ENCODE measurements at places on chromosomes 13 and 19. TPM values are rescaled to one million over a fixed set of nuclear protein-coding genes. Genes with fewer than 3 reads are reported as not detected.

GRCh38 chr19:7010722-7011593 lies 10.3 kb downstream of the MBD3L2B start:
- H3K4me1 ChIP-seq, result no peaks in the 10 kb centered on the region
- H3K27me3 ChIP-seq, result no peaks in the 10 kb centered on the region
- DNase-seq, result no peak
- no peak overlapping the region for H3K27ac ChIP-seq
- no peak overlapping the region for H3K4me3 ChIP-seq
- H3K36me3 ChIP-seq, result no peaks in the 10 kb centered on the region

DNA sequence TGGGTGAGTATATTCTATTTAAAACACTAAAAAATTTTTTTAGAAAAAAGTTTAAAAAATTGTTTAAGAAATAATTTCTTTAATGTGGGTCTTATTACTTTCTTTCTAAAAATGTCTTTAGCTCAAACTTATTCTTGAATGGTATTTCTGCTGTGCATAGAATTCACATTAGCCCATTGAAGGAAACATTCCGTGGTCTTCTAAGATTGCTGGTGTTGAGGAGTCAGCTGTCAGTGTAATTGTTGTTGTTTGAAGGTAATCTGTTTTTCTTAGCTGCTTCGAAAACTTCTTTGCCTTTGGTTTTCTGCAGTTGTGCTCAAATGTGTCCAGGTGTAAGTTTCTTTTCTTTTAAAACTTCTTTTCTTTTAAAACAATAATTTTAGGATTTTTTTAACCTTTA lies 85.4 kb upstream of the KLF12 start:
- no peaks in the 10 kb centered on the region for H3K36me3 ChIP-seq
- no peak overlapping the region for H3K4me3 ChIP-seq
- DNase-seq, result no peak
- H3K27me3 ChIP-seq, result no peaks in the 10 kb centered on the region

DNA sequence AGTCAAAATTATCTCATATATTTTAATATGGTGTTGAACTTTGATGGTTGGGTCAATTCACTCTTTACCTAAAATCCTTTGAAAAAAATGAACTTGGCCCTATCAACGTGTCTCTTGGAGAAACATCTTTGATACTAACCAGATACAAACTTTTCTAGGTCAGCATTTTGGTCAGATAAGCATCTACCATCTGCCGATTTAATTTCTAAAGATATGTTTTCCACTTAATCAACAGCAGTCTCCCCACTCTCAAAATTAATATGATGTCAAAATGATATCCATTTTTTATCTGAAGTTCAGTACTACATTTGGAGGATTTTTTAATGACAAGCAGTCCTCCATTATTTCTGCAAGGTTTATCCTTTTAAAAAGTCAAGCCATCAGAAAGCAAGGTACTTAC lies 288.8 kb downstream of the DIAPH3 start:
- H3K27ac ChIP-seq, result no peak overlapping the region
- H3K4me3 ChIP-seq, result no peak overlapping the region
- no peaks in the 10 kb centered on the region for H3K4me1 ChIP-seq
- H3K27me3 ChIP-seq, result no peaks in the 10 kb centered on the region
- DNase-seq, result no peak

DNA sequence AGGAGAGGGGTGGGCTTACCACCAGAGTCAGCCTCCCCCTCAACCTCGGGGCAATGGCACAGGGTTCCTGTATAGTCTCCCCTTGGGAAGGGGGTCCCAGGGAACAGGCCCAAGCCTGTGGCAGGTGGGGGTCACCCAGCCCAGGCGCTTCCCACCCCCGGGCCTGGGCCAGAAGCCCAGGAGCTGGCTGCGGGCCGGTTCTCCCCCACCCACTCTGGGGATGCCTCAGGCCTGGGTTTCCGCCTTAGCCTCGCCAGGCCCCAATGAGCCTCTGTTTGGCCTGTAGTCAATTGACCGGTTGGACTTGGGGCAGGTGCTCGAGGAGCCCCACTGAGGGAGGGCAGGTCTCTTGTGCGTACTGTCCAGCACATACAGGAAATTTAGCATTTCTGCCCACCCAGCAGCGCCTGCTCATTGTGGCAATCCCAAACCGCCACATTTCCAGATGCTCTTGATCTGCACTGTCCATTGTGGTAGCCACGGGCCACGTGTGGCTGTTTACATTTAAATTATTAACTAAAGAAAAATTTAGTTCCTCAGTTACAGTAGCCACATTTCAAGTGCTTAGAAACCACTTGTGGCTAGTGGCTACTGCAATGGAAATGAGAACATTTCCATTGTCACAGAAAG lies 9.9 kb downstream of the LYL1 start:
- no peak overlapping the region for H3K27ac ChIP-seq
- H3K4me1 ChIP-seq, result 0 out of 2 replicates have a peak, but pooled peaks cover 2% of the 10 kb centered on the region
- H3K36me3 ChIP-seq, result no peaks in the 10 kb centered on the region
- no peak overlapping the region for H3K4me3 ChIP-seq

AP1M2 gene
- 146 TPM for total RNA-seq

GRCh38 chr19:1284293-1284978 lies 1.2 kb upstream of the EFNA2 start:
- H3K4me3 ChIP-seq, result peak overlapping the region; percentile 80
- DNase-seq, result no peak
- no peaks in the 10 kb centered on the region for H3K27me3 ChIP-seq
- H3K4me1 ChIP-seq, result no peaks in the 10 kb centered on the region

DNA sequence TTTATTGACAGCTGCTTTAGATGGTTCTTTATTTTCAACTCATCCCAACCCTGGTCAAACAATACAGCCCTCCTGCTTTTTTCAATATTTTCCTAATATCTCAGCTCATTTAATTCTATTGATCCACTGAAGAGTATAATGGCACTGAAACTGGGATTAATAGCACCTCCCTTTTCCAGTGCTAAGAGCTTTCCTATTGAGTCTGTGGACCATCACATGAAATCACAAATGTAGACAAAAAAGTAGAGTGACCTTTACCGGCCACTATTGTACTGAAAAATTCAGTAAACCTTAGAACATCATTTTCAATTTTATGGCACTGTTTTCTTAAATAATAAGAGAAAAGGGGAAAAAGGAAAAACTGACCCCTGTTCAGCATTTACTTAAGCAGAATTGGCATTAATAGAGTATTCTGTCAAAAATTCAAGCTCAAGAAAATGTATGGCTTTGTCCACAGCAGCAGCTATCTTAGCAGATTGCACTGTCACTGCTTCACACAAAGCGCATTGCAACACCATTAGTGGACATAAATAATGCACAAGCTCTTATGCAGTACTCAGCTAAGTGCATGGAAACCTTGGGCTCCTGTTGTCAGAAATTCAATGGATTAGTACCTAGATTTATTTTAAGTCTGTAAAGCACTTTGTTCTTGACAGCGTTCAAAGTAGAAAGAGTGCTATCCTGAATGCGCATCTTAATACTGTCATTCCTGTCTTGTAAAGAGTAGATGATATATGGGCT lies 851.0 kb upstream of the KLHL1 start:
- H3K36me3 ChIP-seq, result no peaks in the 10 kb centered on the region
- H3K27me3 ChIP-seq, result no peaks in the 10 kb centered on the region
- no peak overlapping the region for H3K27ac ChIP-seq
- H3K4me3 ChIP-seq, result no peak overlapping the region
- DNase-seq, result no peak

- H3K4me3 ChIP-seq, result no peak overlapping the region
- H3K27me3 ChIP-seq, result no peaks in the 10 kb centered on the region
- no peaks in the 10 kb centered on the region for H3K4me1 ChIP-seq
- H3K27ac ChIP-seq, result no peak overlapping the region
- no peak for DNase-seq
Measured at GRCh38 chr13:110850006-110850405, 64.9 kb downstream of the ANKRD10 start.

ZNF829 gene
- total RNA-seq, result 5.0 TPM

DNA sequence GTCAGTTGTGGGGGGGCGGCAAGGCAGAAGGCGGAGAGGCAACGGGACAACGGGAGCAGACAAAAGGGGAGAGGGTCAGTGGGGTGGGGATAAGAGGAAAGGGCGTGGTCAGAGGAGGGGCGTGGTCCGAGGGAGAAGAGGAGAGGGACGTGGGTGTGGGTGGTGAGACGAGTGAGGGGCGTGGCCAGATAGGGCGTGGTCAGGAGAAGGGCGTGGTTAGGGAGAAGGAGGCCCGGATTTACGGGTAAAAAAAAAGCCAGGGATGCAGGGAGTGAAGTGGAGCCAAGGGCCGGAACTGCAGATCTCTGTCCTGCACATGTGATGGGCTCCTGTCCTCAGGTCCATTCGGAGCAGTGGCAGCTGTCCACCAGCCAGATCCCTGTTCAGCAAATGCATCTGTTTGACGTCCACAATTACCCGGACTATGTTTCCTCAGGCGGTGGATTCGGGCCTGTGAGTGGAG lies 21.5 kb downstream of the CPT1C start:
- no peak overlapping the region for H3K27ac ChIP-seq
- DNase-seq, result peak; percentile 96
- H3K27me3 ChIP-seq, result no peaks in the 10 kb centered on the region
- H3K36me3 ChIP-seq, result peaks cover 58% of the 10 kb centered on the region
- no peaks in the 10 kb centered on the region for H3K4me1 ChIP-seq

DNA sequence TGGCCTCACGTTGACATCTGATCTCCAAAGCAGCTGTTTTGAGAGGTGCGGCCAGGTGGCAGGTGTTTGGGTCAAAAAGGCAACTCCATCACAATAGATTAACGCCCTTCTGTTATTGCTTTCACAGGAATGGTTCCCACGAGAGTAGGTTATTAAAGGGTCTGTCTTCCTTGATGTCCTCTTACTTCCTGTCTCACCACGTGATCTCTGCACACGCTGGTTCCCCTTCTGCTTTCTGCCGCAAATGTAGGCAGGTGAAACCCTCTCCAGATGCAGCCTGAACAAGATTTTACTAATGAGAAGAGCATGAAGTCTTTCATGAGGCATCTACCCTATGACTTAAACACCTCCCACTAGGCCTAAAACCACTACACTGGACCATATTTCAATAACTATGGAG lies 22.8 kb upstream of the ZNF564 start:
- H3K36me3 ChIP-seq, result peaks cover 17% of the 10 kb centered on the region
- no peak for DNase-seq
- H3K27ac ChIP-seq, result no peak overlapping the region
- H3K4me3 ChIP-seq, result peak overlapping the region; percentile 3
